Frontal cortex (tissue), 4 donors: ENCODE measurements at places on chromosomes 1 and 21. TPM values are rescaled to one million over a fixed set of nuclear protein-coding genes. Genes with fewer than 3 reads are reported as not detected.

Gene CTSS
- 6.9 TPM for total RNA-seq

Gene LHX8
- 2.4 TPM for total RNA-seq

Gene MTARC1
- total RNA-seq: 19.6 TPM

Gene PRSS38
- not detected for total RNA-seq

DNA sequence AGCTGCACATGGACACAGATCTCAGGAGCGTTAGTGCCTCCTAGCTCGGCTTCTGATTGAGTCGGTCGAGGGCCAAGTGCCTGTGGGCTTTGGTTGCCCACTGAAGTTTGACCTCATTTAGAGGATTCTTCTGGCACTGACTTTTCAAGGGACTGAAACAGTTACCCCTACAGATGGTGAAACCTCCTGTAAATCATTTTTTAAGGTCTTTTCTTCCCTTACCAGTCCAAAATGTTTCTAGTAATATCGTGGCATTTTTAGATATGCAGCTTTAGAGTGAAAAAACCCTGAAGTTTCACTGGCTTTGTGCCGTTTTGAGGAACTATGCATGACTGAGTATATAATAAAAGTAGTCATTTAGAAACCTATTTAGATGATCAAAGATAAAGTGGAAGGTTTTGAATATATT, 34.7 kb upstream of the L1TD1 start:
- DNase-seq: no peak

DNA sequence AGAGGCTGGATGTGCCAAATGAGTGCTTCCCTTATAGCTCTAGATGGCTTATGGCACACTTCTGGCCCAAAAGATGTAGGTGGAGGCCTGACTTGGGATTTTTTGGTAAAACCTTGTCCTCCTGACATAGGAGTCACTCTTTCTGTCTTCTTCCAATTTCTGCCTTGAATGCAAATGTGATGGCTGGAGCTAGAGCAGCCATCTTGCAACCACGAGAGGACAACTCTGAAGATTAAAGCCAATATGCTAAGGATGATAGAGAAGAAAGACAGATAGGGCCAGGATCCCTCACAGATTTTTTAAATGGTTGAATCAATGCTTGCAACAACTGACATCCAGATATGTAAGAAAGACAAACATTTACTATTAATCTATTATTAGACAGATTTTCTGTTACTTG, 8.5 kb upstream of the GPR137B start:
- no peak for DNase-seq

GRCh38 chr1:43296207-43296606, 4.6 kb upstream of the TIE1 start:
- no peak for DNase-seq

GRCh38 chr1:157334041-157334440, 195.8 kb upstream of the ETV3 start:
- no peak for DNase-seq

GRCh38 chr1:201357636-201358348, 19.7 kb downstream of the TNNT2 start:
- no peak for DNase-seq

- DNase-seq: no peak
Measured at GRCh38 chr1:201719812-201720521, 109.0 kb upstream of the IPO9 start.

DNA sequence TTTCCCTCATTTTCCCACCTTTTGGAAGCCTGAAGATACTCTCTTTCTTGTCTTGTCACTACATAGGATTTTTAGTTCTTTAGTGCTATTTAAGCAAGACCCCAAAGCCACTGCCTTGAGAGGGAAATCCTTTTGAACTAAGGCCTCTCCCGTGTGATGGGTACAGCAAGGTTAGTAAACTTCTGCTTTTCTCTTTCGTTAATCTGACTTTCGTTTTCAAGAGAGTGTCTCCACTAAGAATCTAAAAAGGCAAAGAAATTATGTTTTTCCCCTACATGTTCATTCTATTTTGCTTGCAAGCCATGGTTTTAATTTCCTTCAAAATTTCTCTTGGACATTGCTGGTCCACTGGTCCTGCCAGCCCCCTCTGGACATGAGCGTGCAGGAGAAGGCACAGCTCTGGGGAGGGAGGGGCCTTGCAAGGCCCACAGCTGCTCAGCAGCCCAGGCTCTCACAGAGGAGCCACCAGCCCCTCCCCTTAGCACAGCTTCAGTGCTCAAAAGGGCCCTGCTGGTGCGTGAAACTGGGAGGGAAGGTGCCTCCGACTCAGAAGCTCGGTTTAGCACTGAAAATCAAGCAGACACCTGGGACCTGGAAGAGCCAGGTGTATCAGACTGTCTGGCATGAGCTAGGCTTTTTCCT, 210.9 kb upstream of the GALNT2 start:
- DNase-seq: no peak

- no peak for DNase-seq
Measured at GRCh38 chr1:66728021-66728420, 24.2 kb upstream of the DYNLT5 start.

DNA sequence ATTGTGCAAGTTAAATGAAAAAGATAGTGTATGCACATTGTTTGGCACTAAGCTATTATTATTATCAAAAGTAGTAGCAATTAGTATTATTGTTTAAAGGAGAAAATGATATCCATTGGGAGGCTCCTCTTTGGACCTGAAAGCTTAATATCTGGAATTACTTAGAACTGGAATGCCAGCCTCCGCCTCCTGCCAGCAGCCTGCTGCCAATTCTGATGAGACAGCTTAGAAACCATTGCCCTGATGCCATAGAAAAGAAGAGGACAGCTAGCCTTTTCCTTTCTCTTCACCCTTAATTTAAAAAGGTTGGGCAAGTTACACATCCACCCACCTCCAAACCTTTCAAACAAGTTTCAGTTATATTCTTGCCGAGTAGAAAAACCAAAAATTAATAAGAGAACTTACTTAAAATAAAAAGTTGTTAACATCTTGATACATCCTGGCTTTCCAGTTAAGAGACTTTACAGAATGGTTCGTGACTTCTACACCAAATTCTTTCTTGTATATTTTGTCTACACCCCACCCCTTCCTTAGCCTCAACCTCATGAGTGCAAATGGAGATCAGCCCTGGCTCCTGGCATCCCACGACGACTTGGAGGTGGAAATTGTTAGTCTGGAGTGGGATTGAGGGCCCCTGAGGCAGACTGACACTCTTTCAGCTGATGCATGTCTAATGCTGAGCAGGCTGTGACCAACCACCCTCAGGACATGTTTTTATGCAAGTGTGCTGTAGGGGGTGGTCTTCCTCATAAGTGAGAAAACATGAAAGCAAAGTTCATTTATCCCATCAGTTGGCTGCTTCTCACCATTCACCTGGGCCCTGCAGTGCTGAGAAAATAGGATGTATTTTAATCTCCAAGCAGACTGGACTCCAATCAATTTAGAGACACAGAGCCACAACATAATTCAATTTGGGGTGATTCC, 120.6 kb downstream of the KCNJ15 start:
- no peak for DNase-seq

DNA sequence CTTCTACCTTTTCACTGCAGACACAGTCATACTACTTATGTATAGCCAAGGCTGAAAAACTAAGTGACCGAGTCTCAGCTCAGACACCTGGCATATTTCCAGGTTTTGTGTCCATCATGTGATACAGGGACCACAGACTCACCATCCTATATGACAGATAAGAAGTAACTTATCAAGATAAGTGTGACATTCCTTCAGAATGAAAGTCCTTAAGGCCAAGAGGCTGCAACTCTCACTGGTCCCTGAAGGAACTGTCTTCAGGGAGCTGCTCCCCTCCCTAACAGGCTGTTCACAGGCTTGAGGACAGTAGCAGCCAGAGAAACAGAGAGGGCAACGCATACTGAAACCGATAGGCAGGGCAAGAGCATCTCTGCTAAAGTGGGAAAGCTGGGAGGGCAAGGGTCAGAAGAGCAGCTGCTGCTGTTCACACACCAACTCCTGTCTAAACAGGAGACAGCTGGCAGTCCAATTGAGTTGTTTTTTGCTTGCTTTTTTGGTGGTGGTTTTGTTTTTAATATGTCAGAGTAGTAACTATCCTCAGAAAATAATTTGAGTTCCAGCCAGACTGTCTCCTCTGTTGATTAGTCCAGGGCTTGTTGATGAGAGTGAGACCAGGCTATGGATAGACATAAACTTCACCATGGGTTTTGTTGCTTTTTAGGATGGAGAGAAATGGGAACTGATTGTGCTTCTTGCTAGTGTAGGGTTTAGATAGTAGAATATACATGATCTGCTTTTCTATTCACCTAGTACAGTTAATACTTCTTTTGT, 67.7 kb downstream of the MACF1 start:
- no peak for DNase-seq

- no peak for DNase-seq
Measured at GRCh38 chr1:75600781-75601180, 10.1 kb downstream of the SLC44A5 start.

DNA sequence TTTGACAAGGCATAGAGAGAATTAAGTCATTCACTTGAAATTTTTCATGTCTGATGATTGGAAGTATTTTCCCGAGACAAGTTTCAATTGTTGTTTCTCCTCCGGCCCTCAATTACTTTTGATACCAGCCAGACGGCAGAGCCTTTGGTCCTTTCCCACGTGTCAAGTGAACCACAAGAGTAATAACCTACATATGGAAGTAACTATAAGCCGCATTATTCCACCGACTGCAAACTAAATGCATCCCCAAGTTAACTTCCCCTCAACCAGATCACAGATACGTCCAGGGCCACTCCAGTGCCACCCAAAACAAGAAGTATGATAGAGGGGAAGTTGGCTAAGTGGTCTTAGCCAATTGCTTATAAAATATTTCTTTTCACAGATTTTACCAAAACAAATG, 20.2 kb downstream of the COLGALT2 start:
- DNase-seq: no peak

DNA sequence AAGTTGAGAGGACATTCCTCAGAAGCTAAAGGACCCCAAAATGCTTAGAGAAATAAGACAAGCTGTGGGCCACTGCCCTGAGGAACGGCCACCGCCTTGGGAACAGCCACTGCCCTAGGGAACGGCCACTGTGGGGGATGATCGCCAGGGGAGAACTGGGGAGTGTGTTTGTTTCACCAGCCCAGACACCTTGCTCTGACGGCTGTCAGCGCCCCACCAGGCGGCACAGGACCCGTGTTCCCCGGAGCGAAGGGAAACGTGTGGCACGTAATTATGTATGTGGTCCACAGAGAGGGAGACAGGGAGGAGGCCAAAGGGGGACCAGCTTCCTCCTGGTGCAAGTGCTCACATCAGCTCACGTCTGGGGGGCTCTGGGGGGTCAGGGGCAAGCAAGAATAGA, 45.8 kb upstream of the RIPK4 start:
- no peak for DNase-seq

GRCh38 chr1:151838222-151839081, 1.2 kb downstream of the C2CD4D start:
- peak; percentile 56 for DNase-seq

- DNase-seq: no peak
Measured at GRCh38 chr1:28249013-28249865, 10.1 kb upstream of the SESN2 start.
